ENCODE measurements at places on chromosomes 12 and 14. TPM values are rescaled to one million over a fixed set of nuclear protein-coding genes. Genes with fewer than 3 reads are reported as not detected.

DNA sequence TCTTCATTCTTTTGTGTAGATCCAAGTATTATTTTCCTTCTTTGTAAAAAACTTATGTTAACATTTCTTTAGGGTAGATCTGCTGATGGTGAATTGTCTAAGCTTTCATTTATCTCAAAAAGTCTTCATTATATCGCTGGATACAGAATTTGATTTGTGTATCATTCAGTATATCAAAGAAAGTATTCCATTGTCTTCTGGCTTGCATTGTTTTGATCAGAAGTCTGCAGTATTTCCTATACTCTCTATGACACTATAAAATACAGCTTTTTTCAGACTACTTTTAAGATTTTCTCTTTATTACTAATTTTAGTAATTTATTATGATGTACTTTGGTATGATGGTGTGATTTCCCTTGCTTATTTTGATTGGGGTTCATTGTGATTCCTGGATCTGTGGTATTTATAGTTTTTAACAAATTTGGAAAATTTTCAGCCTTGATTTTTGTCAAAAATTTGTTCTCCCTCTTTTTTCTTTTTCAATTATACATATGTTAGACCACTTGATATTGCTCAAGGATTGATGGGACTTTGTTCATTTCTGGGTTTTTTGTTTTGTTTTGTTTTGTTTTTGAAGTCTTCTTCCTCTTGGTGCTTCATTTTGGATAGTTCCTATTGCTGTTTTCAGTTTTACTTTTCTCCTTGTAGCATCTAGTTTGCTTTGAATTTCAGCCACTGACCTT, 176.5 kb downstream of the ZFP36L1 start:
- H3K27ac ChIP-seq: no peak overlapping the region
- no peak overlapping the region for H3K4me3 ChIP-seq
- peaks cover 27% of the 10 kb centered on the region for H3K36me3 ChIP-seq

The SLC6A15 gene
- 0.17 TPM for total RNA-seq

DNA sequence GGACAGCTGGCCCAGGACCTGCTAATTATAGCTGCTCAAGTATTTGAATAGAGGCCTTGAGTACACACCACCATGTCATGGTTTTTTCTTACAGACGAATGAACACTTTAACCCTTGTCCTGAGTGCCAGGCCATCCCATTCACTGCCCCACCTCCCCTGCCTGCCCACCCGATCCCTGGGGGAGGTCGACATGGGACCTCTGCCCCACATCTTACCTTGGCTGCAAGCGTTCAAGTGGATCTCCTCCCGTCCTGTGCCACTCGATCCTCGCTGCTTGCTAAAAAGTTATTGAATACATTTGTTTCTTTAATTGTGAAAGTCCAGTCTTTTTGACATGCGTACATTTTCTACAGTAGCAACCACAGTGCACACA, 10.3 kb downstream of the RTL1 start:
- H3K27ac ChIP-seq: no peak overlapping the region
- H3K4me3 ChIP-seq: no peak overlapping the region
- peaks cover 18% of the 10 kb centered on the region for H3K27me3 ChIP-seq
- no peak for DNase-seq
- no peaks in the 10 kb centered on the region for H3K36me3 ChIP-seq

The OR4E2 gene
- total RNA-seq: not detected

GRCh38 chr14:65025818-65026217, 39.1 kb downstream of the FNTB start:
- no peaks in the 10 kb centered on the region for H3K4me1 ChIP-seq
- H3K36me3 ChIP-seq: peaks cover 5% of the 10 kb centered on the region
- no peaks in the 10 kb centered on the region for H3K27me3 ChIP-seq
- no peak overlapping the region for H3K4me3 ChIP-seq
